ENCODE measurements at places on chromosomes 2 and 18. TPM values are rescaled to one million over a fixed set of nuclear protein-coding genes. Genes with fewer than 3 reads are reported as not detected.

PUM2 gene
- total RNA-seq: 19.7 TPM

FNDC4 gene
- 13.4 TPM for total RNA-seq

DNA sequence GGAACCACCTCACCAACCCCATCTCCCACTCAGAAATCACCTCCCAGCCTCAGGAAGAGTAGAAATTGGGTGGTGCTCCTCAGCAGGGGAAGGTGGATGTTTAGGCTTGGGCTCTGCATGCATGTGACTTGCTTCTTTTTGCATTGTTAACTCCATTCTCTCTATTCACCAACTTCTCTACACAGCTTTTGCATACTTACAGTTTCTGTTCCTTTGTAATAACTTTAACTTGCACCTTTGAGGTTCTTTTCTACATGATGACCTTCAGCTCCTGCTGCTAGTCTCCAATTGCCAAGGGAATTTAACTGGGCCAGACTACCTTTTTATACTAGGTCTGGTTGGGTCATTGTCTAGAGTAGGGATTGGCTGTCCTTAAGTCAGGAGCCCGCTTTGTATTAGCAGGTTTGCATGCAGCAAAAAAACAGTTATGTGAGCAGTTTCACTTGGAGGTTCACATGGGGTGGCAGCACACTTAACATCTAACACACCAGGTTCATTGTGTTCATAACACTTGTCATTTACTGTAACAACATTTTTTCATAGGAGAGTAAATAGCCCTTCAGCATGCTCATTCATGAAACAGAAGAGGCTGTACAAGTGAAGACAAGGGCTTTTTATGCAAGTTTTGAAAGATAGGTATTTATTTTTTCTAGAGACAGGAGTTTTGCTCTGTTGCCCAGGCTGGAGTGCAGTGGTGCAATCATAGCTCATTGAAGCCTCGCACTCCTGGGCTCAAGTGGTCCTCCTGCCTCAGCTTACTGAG, 12.0 kb downstream of the MRPL35 start:
- no peak for DNase-seq

DNA sequence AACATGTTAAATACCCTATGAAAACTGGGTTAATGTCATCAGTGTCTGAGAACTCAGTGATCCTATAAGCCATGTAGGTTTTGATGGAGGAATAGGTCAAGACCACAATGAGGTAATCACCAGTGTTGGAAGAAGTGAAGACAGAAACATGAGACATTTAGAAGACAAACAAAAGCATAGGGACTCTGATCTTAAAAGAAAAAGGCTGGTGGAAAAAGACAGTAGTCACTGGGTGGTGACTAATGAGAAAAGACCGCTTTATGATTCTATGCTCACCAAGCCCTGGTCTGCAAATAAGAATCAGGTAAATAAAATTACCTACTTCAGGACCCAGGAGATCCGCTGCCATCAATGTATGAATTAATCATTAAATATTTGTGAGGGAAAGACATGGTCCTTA, 271.9 kb downstream of the GPD2 start:
- peak; percentile 31 for DNase-seq

GRCh38 chr2:230930928-230931555, 6.0 kb upstream of the GPR55 start:
- no peak for DNase-seq
